AG08395 (cell line): ENCODE measurements at places on chromosomes 4 and X.
A peak's percentile ranks its signal among the peaks of the same experiment; 100 is the strongest.

GRCh38 chrX:7083468-7084396 lies 63.8 kb upstream of the STS start:
- peak; percentile 89 for DNase-seq

- DNase-seq, result no peak
Observed at GRCh38 chr4:128381748-128382559, 94.3 kb upstream of the PGRMC2 start.

DNA sequence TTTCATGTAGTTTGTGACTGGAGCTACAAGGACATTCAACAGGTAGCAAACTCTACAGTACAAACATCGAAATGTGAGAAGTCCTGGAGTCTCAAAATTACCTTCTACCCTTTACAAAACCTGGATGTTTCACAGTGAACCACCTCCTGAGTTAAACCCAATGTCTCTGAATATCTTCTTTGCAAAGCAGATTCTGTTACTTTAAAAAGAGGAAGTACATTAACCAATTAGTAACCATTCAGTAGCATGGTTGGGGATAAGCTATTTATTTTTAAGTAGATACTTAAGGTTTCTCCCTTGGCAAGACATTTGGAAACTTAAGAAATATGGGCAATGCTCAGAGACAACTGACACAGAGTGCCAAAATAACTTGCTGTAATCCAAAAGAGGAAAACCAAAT lies 371.9 kb upstream of the NWD2 start:
- DNase-seq, result no peak

DNA sequence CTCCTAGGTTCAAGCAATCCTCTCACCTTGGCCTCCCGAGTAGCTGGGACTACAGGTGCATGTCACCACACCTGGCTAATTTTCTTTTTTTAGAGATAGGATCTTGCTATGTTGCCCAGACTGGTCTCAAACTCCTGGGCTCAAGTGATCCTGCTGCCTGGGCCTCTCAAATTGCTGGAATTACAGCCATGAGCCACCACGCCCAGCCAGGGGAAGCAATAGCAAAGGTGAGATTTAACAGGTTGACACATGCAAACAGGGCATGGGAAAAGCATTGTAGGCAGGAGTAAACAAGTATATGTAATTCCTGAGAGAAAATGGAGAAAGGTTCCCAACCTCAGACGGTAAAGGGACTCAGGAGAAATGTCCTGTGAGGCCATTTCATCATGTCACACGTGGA lies 33.6 kb upstream of the TBL1X start:
- DNase-seq, result no peak

DNA sequence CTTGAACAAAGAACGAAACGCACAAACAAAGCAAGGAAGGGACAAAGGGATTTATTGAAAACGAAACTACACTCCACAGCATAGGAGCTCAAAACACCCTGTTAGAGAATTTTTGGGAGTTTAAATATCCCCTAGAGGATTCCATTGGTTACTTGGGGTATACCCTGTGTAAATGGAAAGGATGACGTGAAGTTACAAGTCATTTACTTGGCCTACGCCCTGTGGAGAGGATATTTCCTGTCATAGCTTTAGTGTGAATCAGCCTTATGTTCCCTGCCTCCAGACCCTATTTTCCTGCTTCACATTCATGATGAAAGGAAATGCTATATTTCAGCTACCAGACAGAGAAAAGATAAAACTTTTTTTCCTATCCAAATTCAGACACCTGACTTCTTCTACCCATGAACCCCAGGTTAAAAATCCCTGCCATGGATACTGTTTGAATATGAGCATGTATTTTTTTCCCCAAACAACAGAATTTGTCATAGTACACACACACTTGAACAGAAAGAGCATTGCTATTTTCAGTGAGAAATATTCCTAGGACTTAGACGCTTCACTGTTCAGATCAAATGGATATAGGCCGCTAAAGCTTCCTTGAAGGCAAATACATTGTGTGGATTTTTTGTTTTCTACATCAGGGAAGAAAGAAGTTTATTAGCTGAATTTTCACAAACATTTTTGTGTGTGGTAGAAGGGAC lies 20.4 kb downstream of the PIN4 start:
- DNase-seq, result peak; percentile 50

- no peak for DNase-seq
Observed at GRCh38 chr4:1027915-1028238, 16.5 kb downstream of the FGFRL1 start.

- no peak for DNase-seq
Observed at GRCh38 chrX:134566506-134566905, 91.8 kb downstream of the PLAC1 start.

DNA sequence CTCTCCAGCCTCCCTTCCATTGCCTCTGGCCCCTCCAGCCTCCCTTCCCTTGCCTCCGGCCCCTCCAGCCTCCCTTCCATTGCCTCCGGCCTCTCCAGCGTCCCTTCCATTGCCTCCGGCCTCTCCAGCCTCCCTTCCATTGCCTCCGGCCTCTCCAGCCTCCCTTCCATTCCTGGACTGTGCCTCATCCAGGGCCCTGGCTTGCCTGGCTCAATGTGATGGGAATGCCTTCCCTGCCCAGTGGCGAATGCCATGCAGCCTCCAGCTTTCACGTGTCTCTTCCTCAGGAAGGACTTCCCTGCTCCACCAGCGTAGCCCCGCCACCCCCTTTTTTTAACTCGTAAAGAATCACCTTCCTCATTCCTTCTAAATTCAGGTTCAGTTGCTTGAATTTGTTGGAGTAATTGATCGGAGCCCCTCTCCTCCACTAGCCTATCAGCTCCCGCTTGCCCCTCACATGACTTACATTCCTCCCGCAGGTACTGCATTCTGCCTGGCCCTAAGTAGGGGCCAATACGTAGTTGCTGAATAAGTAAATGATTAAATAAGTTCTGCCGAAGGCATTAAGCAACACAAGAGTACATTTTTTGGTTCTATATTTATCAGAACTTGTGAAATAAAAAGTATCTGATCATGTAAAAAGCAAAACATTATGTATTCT lies 30.3 kb downstream of the SORBS2 start:
- no peak for DNase-seq

DNA sequence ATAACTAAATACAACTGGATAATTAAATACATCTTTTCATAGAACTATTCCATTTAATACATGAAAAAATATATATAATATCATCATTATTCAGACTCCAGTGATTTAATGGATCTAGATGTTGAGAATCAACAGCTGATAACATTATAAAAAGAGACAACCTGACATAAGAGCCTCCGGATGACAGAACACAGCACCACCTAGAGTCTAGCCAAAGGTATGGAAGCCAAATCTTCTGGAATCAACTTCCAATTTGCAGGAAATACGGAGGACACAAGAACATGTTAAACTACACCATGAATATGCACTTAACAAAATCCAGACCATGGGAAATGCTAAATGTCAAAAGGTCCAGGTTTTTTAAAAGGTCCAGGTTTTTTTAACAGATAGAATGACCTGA lies 55.0 kb downstream of the LRBA start:
- peak; percentile 50 for DNase-seq

- no peak for DNase-seq
Observed at GRCh38 chr4:20256381-20256881, 4.7 kb downstream of the SLIT2 start.

DNA sequence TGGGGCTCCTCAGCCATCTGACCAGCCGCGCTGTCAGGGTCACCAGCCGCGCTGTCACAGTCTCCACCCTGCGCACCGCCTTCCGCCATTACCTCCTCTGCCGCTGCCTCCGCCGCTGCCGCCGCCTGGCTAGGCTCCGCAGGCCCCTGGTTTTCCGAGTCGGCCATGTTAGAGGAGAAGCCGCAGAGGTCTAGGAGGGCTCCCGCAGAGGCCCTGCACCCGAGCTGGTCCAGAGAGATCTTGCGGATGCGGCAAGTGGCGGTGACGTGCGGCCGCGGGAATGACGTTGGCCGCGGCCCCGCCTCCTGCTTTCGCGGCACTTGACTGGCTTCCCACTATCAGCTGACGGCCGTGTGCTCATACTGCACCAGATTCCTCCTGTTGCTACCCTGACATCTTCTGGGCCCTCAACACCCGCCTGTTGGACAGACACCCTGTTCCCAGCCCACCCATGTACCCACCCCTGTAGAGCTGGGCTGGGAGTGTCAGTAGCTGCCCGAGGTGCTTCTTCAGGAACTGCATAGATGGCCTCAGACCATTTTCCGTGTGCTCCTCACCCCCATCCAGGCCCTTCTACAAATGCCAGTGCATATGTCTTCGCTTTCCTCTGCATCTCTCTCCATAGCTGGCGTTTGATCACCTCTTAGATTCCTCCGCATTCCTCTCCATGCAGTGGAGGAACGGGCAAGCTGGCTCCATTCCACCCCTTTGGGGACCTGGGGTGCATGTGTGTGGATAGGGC lies at the start of gene NAP1L5:
NAP1L5 (minus strand) TSS at position 242 of the 742 bp plus-strand sequence; CDS start at position 167, 75 bp downstream.
- DNase-seq, result peak; percentile 54

DNA sequence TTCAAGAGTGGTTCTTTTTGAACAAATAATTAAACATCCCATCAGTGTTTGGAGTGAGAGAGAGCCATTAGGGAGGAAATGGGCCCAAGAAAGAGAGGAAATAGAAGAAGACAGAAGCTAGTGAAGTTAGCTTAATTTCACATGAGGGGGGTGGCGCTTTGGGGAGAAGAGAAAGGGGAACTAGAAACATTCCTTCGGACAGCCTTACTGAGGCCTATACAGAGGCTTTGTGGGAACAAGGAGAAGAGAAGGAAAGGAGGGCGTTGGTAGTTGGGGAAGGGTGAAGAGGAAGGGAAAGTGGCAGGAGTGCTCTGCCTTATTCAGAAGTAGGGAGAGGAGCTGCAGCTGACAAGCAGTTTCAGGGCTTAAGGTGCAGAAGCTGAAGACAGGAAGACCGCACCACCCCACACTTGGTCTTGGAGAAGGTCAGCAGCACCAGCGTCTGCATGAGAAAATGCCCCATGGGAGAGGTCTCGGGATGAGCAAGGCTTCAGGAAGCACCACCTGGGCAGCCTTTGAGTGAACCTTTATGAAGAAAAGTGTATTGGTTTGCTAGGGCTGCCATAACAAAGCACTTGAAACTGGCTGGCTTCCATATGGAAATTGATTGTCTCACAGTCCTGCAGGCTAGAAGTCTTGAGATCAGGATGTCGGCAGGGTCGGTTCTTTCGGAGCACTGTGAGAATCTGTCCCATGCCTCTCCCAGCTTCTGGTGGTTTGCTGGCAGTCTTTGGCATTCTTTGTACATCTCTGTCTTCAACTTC lies 85.1 kb downstream of the KIT start:
- no peak for DNase-seq

DNA sequence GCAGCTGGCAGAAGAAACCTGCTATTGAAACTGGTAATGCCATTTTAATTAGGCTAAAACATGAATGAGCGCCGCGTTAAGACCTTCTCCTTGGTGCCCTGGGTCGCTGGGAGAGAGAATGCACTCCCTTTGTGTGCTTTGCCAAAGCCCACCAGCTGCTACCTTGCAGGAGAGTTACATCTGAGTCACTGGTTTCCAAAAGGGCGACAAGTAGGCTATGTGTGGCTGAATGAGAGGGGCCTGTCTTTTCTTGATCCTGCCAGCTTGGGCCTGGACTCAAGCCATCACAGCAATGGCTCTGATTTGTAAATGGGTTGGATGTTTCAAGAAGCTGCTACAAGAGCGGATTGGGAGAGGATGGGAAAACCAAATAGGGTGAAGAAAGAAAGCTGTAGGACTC lies 81.5 kb downstream of the NHS start:
- no peak for DNase-seq

GRCh38 chrX:136708348-136708747 lies 60.4 kb downstream of the CD40LG start:
- DNase-seq, result no peak
